ENCODE measurements at places on chromosomes 16 and 17.

DNA sequence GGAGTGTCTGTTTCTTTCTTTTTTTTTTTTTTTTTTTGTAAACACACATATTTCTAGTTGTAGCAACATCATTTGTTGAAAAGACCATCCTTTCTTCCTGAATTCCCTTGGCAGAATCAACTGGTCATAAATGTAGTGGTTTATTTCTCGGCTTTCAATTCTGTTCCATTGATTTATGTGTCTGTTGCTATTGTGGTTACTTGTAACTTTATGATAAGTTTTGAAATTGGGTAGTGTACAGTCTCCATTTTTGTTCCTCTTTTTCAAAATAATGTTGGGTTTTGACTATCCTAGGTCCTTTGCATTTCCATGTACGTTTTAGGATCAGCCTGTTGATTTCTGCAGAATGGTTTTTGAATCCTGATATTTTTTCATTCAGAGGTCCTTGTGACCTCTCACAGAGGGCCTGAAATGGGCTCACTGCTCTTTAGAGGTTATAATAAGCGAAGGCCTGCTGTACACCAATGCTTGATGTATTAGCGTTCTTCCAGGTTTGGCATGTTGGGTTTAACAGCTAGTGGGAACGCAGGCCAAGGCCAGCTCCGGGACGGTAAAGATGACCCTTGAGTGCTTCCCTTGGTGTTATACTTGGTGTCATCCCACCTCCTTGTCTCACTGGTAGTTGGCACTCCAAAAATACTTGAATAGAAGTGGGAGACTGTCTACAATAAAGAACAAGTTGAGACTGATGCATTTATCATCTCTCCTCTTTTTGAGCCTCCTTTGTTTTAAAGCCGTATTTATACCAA is 43.8 kb downstream of the ZNRF1 start:
- peak; percentile 85 for DNase-seq

DNA sequence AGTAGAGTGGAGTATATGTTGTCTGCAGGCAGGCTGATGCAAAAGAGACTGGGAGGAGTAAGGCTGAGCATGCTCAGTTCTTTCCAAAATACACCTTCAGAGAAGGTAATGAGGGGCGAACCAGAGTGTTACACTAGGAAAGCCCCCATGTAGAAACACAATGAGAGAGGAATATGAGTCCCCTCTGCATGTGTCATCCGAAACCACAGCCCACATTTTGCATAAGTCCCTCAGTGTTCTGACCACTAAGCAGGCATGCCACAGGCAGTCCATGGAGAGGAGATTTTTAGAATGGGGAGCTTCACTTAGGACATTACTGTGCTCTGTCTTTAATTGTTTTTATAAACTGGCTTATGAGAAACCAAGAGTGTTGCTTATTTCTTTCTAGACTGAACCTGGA is 32.0 kb downstream of the SLC6A2 start:
- no peak for DNase-seq

GRCh38 chr16:57361404-57361803 is 2.8 kb downstream of the CCL22 start:
- no peak for DNase-seq

DNA sequence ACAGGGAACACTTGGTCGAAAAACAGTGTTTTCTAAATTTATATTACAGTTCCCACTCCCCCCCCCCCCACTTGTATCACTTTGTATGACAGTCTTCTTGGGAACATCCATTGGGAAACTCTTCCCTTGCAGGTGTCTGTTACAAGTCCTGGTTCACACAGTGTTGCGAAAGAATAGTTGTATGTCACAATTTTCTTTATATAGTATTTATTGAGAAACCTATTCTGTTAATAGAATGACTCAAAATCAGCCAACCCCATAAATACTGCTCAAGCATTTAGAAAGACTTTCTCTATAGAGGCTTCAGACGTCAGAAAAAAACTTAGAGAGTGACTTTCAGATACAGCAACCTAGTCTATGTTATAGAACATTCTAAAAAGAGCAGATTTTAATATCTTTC is 414.4 kb downstream of the WWOX start:
- DNase-seq = no peak

DNA sequence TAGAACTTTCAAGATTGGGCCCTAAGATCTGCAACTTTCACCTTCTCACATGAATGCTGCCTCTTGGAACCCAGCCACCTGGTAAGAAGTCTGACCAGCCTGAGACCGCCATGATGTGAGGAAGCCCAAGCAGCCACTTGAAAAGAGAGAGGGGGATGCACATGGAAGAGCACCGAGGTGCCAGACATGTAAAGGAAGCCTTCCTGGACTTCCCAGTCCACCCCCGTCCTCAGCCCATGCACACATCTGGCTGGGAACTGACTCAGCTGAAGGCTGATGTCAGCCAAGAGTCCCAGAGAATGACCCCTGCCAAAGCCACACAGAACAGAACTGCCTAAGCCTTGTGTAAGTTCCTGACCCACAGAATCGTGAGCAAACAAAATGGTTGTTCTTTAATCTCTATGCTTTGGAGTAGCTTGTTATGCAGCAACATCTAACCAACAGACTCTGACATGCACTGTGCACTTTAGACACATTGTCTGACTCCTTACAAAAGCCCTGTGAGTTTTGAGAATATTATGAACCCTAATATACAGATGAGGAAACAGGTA is 86.7 kb downstream of the RMI2 start:
- no peak for DNase-seq

GRCh38 chr17:4010754-4011153 is 46.5 kb upstream of the ATP2A3 start:
- no peak for DNase-seq

DNA sequence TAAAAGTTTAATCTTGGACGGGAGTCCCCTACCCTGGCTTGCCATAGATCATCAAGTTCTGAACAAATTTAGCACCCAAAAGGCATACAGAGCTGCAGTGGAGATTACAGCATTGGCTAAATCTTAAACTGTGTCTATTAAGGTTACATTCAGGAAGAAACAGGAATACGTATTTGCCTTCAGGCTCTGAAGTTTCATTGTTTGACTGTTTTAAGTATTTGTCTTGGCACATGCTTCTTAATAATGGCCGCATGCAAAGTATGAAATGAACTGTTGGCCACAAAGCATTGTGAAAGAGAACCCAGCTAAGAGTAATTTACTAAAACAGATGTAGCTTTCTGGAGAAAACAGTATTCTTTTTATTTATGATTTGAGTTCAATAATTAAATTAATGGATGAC is 63.9 kb upstream of the CNEP1R1 start:
- DNase-seq = no peak

DNA sequence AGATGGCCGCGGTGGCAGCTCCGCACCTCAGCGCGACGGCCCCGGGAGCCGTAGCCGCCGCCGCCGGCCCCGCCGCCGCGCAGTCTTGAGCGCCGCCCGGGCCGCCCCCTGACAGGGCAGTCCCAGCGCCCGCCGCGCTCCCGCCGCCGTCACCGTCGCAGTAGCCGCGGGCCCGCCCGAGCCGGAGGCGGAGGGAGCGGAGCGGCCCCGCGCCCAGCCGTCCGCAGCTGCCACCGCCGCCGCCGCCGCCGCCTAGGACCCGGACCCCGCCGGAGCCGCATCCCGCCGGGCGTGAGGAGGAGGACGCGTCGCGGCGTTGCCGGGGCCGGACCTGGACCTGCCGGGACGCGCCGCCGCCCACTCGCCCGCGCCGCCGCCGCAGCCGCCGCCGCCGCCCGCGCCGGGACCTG is 218 bp downstream of the TNRC6C start:
- no peak for DNase-seq

- DNase-seq = no peak
Measured at GRCh38 chr17:17757956-17758845, 76.9 kb downstream of the RAI1 start.

DNA sequence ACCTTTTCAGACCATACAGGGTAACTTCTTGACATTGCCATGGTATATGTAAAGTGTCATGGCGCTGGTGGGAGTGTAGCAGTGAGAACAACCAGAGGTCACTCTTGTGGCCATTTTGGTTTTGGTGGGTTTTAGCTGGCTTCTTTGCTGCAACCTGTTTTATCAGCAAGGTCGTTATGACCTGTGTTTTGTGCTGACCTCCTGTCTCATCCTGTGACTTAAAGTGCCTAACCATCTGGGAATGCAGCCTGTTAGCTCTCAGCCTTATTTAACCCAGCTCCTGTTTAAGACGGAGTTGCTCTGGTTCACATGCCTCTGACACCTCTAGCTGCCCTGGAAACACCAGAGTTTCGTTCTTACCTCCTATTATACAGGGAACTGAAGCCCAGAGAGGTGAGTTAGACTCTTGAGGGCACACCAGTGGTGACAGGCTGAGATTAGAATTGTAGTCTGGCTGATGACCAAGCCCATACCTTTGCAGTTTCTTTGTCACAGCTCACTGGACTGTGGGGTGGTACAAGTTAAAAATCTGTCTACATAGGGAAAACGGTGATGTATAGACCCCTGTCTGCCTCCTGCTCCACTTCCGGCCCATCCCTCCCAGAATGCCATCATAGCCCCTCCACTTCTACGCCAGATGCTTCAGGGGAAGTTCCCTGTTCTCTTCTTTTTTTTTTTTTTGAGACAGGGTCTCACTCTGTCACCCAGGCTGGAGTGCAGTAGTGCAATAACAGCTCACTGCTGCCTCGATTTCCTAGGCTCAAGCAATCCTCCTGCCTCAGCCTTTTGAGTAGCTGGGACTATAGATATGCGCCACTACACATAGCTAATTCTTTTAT is 21.0 kb downstream of the KSR1 start:
- DNase-seq = no peak

GRCh38 chr17:21452377-21453143 is 76.4 kb downstream of the KCNJ12 start:
- DNase-seq = peak; percentile 63

DNA sequence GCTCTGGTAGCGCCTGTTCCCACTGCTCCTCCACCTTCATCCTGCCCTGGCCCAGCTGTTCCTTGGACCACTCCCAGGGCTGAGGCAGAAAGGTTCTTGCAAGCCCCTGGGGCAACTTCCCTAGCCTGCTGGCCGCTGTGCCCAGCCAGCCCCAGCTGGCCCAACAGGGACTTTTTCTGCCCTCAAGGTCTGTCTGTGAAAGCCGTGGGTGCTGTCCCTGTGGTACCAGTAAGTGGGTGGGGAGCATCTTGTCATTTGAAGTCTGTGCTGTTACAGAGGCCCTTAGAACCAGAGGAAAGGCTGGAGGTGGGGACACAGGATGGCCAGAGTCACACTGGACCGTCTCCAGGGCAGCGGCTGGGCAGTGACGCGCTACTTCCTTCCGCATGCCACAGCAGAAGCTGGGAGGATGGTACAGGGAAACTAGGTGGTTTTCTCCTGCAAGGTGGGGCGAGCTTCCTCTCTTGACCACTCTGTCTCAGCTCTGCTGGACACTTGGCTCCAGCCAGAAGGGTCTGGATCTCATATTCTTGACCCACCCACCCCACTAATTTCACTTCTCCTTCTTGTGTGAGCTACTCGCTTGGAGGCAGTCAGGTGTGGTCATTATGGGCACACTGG is 87.8 kb downstream of the PLCG2 start:
- no peak for DNase-seq

DNA sequence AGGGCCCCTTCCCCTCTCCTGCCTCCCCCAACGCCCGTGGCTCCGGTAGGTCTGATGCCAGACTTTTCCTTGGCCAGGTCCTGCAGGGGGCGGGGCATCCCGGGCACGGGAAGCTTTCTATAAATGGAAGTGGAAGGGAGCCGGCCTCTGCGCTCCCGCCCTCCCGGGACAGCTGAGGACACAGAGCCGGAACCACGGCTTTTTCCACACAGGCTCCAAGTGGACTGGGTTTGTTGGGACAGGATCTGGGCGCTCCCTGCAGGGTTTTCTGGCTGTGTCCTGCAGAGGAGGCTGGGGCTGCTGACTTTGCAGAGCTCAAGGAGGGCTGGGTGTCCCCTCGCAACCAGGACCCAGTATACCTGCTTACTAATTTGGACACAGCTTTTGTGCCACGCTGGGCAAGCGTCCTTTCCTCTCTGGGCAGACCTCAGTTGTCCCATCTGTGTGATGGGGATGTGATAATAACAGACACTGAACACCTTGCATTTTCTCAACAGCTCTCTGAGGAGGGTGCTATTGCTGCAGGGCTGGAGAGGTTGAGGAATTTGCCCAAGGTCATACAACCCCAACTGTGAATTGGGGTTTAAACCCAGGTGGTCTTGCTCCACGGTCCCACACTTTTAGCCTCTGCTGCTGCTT is 1.8 kb downstream of the TNS4 start:
- DNase-seq = peak; percentile 63

- no peak for DNase-seq
Measured at GRCh38 chr16:68246666-68247065, 1.5 kb downstream of the PLA2G15 start.

DNA sequence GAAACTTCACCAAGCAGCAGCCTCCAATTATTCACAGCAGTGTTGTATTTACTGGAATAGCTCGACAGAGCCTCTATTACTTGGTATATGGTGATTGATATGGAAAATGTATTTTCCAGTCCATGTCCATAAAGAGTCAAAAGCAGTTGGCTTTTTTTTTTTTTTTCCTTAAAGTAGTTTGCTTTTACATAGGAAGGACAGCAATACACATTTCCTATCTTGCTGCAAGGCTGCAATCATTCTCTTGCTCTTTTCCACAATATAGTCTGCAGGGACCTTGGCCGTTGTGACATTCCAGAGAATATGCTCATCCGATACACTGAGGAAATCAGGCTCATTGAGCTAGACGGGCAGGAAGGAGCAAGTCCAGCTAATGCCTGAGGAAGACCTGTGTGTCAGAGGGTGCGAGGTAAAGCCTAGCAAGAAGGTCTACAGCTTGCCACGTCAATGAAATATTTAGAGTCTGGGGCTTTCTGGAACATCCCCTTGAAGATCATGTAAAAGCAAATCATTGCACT is 131.1 kb downstream of the ENGASE start:
- DNase-seq = no peak

- no peak for DNase-seq
Measured at GRCh38 chr17:30395398-30396022, 16.8 kb downstream of the CPD start.

- no peak for DNase-seq
Measured at GRCh38 chr17:80008848-80009247, 26.8 kb downstream of the TBC1D16 start.

DNA sequence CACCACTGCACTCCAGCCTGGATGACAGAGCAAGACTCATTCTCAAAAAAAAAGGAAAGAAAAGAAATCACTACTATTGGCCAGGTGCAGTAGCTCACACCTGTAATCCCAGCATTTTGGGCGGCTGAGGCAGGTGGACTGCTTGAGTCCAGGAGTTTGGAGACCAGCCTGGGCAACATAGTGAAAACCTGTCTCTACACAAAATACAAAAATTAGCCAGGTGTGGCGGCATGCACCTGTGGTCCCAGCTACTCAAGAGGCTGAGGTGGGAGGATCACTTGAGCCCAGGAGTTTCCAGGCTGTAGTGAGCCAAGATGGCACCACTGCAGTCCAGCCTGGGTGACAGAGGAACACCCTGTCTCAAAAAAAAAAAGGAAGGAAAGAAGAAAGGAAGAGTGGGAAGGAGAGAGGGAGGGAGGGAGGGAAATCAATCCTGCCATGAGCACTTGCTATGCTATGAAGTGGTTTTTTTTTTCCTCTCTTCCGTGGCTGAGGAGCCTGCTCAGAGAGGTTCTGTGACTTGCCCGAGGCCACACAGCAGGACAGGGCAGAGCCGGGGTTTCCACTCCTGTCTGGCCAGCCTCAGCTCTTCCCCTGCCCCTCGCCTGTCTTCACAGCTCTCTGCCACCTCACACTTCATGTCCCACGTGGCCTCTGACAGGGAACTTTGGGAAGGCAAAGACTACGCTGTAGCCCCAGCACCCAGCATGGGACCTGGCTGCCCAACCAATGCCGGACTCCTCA is 10.9 kb downstream of the GRIN2C start:
- DNase-seq = no peak

GRCh38 chr16:73066927-73067670 is 19.2 kb upstream of the ZFHX3 start:
- DNase-seq = no peak

GRCh38 chr16:66359811-66360608 is 6.5 kb upstream of the CDH5 start:
- DNase-seq = no peak

- no peak for DNase-seq
Measured at GRCh38 chr17:45265821-45266220, 3.9 kb upstream of the SPATA32 start.
